ENCODE measurements at places on chromosomes 12 and 14.

DNA sequence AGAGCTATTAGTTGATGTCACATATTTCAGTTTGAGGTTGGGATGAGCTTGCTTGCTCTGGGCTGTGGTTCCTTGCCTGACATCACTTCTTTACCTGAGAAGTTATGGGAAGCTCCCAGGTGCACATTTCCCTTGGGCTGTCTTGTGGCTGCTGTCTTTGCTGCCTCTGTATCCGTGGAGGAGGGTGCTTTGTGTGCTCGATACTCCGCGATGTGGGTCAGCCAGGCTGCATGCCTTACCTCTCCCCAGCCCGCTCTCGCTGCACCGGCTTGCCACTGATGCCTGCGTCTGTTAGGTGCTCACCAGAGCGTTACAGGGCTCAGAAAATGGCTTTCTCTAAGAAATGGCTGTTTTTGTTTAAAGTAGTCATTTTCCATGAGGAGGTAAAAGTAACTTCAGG, 19.6 kb downstream of the PELI2 start:
- DNase-seq: no peak

- DNase-seq: no peak
These were observed 28.4 kb upstream of the ATP2B1 start for GRCh38 chr12:89736995-89737394.

DNA sequence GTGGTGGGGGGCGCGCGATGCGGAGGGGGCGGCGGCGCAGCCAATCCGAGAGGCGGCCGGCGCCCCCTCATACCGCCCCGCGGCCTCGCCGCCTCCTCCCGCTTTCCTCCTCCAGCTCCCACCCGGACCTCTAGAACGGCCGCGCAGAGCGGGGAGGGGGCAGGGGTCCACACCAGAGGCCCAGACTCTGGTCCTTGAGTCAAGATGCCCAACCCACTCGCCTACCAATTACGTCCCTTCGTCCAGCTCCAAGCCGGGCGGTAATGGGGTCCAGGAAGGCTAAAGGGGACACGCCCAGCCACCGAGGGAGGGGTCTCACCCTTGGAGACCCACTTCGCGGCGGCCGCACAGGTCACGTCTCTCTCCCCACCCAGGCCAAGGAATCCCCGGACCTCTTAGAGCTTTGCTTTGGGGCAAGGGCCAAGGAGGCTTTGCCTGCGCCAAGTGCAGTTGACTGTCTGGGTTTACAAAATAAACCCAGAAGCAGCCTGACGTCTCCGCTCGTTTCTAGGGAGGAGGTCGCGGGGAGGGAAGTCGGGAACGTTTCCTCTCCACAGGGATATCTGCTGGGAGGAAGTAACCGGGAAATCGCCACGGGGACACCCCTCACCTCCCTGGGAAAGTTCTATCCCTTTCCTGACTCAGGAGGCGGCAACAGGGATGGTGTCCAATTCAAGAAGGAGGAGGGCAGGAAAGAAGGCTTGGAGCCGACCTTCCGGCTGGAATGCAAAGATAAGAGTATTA, 394 bp upstream of the AMIGO2 start:
- DNase-seq: peak; percentile 53

DNA sequence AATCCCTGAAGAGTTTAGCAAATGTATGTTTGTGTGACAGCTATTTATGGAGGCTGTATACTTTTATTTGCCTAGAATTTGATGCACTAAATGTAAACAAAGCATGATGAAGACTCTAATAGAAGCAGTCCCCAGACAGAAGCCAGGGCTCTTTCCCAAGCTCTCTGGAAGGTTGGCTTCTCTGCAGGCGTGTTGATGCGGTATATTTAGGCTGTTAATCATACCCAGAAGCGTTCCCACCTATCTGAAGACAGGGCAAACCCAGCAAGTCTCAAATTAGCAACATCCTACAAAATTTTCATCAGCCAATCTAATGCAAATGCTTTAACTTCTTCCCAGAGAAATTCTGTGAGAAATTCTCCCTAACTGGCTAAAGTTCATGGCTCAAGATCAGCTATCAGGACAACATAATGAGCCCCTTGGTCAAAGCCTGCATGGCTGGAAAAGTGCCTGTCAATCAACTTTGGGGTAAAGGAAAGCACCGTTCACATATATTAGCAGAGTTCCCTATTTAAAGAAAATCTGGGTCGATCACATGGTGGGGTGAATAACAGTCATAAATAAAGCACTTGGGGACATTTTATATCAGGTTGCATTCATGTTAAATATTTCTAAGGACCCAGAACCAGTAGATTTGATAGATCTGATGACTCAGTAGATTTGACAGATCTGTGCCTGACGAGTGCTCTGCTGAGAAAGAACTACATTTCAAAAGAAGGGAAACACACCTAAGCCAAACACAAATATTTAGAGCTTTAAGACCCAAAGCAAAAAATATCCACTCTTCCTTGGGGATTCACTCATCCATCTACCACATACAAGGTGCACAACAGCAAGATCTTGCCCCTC, 46.6 kb downstream of the KSR2 start:
- DNase-seq: no peak

- DNase-seq: no peak
These were observed 979.4 kb downstream of the GALC start for GRCh38 chr14:87013583-87013982.

- no peak for DNase-seq
These were observed 72.2 kb downstream of the SPTB start for GRCh38 chr14:64807551-64807950.

DNA sequence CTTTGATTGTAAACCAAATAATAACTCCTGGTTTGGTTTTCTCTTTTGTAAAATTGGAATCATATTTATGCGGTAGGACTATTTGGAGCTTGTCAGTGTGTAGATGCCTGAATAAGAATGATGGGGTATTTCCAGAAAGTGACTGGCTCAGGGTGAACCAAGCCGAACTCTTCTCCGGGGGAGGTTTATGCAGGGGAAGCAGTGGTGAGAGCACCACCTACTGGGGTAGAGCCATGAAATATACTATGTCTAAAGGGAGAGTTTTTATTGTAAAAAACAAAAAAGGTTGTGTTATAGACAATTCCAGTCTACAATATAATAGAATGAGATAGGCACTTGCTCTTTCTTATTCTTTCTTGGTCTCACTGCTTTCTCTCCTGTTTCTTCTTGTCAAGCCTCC, 222.9 kb upstream of the SLC16A7 start:
- DNase-seq: no peak

GRCh38 chr14:46344327-46344937, 307.1 kb downstream of the RPL10L start:
- no peak for DNase-seq

DNA sequence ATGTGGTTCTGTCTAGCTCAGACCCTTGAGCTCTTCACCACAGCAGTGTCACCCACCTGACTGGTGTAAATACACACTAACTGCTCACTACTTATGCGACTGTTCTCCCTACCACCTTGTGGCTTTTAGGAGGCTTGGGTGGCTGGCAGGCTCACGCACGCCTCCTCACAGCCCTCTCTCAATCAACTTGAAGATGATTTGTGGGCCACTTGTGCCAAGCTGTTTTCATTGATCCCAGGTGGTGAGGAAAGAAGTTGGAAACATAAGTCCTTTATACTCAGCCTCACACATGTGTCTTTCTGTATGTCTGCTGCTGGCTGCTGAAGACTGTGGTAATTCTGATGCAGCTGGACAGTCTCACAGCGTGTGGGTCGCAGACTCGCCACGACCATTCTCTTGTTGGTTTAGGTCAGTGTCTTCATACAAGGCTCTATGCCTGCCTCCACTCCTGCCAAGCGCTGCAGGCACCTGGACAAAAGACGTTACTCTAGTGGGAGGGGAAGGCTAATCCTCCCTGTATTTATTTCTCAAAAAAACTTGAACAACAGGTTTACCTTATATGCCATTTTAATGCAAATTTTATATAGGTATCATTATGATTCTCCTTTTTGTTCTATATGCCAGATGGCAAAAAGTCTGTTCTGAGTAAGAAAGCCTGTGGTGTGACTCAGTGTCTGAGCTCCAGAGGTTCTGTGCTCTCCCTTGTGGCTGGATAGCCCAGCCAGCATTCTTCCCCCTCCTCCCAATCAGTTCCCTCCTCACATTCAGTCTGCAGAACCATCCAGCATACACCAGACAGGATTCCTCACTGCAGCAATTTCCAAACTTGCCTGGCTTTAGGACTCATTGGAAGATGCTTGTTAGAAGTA, 115.6 kb downstream of the DIP2B start:
- DNase-seq: peak; percentile 30

GRCh38 chr14:20602583-20602982, 11.4 kb upstream of the RNASE12 start:
- no peak for DNase-seq

- DNase-seq: no peak
These were observed 112.9 kb upstream of the ATXN7L3B start for GRCh38 chr12:74424778-74425177.

GRCh38 chr14:42224053-42224888, 617.6 kb downstream of the LRFN5 start:
- no peak for DNase-seq

GRCh38 chr14:95063391-95063790, 93.9 kb downstream of the DICER1 start:
- no peak for DNase-seq

- no peak for DNase-seq
These were observed 43.3 kb downstream of the GALNT8 start for GRCh38 chr12:4763549-4763948.
